ENCODE measurements at places on chromosomes 3 and 15.

- DNase-seq, result no peak
These were observed 370.3 kb upstream of the TPM1 start for GRCh38 chr15:62672268-62672667.

- DNase-seq, result no peak
These were observed 30.4 kb upstream of the UMPS start for GRCh38 chr3:124699686-124700396.

DNA sequence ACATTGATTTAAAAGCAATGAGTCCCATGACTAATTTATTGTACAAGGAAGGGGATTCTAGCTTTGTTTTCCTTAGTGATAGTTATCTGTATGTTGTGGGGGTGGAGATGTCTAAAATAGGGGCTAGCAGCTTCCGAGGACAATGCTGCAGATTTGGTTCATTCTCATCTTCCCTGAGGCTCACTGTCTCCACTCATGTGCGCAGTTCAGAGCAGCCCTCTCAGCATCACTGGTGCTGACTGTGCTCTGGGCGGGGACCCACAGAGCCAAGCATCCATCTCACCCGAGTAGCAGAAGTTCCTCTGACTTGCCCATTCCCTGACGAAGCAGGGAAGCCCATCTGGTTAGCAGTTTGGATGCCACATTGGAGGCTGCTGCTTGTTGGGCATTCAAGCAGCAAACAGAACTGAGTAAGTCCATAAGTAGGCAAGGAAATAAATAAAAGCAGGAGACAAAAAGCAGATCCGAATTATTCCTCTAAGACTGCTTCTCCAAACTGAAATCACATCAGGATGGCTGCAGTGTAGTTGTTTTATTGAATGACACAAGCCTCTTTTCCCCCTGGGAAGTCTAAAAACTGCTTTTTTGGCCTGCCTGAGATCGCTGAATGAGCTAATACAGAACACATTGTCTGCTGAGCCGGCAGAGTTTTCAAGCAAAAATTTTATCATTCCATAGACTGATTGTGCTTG lies 27.5 kb downstream of the RARB start:
- DNase-seq, result no peak

DNA sequence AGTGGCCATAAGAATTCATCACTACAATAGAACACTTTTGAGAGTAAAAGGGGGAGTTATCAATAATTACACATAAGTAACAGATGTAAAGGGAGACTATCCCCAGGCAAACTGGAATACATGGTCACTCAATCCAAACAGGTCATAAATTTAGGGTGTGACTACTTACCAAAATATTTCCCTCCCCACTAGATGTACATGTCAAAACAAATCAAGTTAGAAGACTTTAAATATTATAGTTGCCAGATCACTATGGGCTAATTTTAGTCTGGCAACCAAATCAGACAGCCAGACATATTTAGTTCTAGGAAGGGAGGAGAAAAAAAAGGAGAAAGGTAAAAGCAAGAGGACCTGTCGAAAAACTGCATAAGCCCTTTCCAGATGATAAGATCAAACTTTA lies 23.1 kb downstream of the SLC24A5 start:
- DNase-seq, result no peak

- peak; percentile 33 for DNase-seq
These were observed 3.5 kb downstream of the RFTN1 start for GRCh38 chr3:16509721-16510619.

- DNase-seq, result no peak
These were observed 45.7 kb downstream of the SLC6A6 start for GRCh38 chr3:14448063-14448462.

- DNase-seq, result no peak
These were observed 2.6 kb upstream of the DAPK2 start for GRCh38 chr15:64048781-64049460.

DNA sequence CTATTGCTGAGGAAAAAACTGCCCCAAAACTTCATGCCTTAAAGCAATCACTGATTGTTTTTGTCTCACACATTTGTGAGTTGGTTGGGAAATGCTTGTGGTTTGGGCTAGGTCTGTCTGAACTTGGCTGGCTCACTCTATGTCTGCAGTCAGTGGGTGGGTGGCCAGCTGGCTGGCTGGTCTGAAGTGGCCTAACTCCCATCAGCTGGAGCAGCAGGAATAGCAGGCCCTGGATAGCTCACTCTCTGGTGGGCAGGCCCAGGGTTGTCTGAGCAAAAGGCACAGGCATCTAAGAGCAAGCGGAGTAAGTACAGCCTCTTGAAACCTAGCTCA lies 37.7 kb upstream of the PRR20G start:
- no peak for DNase-seq

DNA sequence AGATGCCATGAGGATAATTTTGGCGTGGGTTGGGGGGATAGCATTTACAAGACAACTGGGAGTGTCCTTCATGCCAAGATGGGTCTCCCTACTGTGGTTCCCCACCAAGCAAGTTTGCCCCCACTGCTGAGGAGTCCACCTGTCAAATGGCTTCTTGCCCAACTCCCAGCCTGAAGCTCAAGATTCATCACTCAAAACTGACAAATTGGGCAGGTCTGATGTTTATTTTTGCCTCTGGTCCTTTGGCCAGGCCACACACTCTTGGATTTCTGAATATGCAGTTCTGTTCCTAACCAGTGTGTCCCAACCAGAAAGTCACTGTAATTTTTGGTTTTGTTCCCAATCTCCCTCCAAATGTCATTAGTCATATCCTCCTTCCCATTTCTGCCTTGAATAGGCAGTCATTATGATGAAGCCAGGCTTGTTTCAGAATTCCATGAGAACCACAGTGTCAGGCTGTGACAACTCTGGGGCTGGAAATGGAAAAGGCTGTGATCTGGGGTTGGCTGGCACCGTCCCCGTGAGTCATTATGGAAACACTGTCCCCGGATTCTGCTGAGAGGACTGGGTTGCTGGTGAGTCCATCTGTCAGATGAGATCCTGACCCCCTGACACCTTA lies 29.3 kb upstream of the MEF2A start:
- DNase-seq, result no peak

DNA sequence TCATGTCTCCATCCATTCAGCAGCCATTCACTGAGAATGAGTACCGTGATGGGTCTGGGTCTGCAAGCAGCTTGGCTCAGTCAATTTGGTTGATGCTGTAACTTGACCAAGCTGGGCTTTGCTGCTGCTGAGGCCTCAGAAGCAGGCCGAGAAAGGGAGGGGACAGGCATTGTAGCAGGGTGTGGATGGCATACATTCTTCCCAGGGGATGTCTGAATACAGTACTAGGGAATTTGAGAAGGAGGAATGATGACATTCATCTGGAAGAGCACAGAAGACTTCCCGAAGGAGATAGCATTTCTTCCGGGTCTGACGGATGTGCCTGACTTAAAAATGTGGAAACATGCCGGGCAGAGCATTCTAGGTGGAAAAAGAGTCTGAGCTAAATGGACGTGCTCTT lies 105.3 kb upstream of the ADPGK start:
- DNase-seq, result no peak

DNA sequence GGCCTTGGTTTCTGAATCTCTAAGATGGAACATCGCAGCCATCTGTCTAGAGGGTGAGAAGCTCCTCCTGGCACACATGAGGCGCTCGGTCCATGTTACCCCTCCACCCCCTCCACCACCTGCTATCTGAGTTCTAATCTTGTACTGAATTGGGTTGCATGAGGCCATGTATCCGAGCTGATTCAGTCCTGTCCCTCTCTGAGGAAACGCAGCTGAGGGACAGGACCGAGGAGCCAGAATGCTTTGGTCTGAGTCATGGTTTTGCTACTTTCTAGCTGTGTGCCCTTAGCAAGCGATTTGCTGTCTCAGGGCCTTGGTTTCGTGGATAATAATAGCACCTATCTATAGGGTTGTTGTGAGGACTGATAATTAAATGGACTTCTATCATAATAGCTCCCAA lies 87.8 kb upstream of the SEC13 start:
- no peak for DNase-seq

GRCh38 chr15:101604124-101604874 lies 47.9 kb downstream of the TM2D3 start:
- no peak for DNase-seq

All from memory B cell (primary cell).